ENCODE measurements at places on chromosomes 6 and 20. TPM values are rescaled to one million over a fixed set of nuclear protein-coding genes. Genes with fewer than 3 reads are reported as not detected.

- no peak for DNase-seq
Observed at GRCh38 chr6:47161176-47161687, 119.1 kb upstream of the ADGRF1 start.

RNF144B gene
- 16.7 TPM for polyA plus RNA-seq

ADGRF5 gene
- polyA plus RNA-seq, result 27.7 TPM

- DNase-seq, result no peak
Observed at GRCh38 chr6:42451333-42452170, at the start of gene TRERF1. Gene TRERF1 (minus strand): TSS chr6:42451926. CDS start chr6:42269590, 182,336 bp downstream.

MUCL3 gene
- polyA plus RNA-seq, result 0.13 TPM

DNA sequence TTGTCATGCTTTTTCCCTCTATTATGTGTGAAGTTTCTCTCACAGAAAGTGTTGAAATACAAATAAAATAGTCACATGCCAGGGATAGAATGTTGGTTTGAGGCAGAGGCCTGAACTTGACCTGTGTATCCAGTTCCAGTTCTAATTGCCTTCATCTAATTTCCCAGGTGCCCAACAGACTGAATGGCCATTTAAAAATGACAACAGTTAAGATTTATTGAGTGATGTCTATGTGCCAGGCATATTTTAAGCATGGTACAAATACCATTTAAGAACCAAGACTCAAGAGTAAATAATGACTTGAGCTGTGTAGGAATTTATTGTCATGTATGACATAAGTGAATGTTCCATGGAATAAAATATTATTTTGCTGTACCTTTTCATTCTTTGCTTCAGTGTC lies 87.6 kb upstream of the EMILIN3 start:
- DNase-seq, result no peak

PRKN gene
- 8.5 TPM for polyA plus RNA-seq

RSPH4A gene
- polyA plus RNA-seq, result 2.5 TPM

GRCh38 chr6:33839399-33840047 lies 35.7 kb upstream of the MLN start:
- DNase-seq, result no peak

NR2E1 gene
- polyA plus RNA-seq, result not detected

DNA sequence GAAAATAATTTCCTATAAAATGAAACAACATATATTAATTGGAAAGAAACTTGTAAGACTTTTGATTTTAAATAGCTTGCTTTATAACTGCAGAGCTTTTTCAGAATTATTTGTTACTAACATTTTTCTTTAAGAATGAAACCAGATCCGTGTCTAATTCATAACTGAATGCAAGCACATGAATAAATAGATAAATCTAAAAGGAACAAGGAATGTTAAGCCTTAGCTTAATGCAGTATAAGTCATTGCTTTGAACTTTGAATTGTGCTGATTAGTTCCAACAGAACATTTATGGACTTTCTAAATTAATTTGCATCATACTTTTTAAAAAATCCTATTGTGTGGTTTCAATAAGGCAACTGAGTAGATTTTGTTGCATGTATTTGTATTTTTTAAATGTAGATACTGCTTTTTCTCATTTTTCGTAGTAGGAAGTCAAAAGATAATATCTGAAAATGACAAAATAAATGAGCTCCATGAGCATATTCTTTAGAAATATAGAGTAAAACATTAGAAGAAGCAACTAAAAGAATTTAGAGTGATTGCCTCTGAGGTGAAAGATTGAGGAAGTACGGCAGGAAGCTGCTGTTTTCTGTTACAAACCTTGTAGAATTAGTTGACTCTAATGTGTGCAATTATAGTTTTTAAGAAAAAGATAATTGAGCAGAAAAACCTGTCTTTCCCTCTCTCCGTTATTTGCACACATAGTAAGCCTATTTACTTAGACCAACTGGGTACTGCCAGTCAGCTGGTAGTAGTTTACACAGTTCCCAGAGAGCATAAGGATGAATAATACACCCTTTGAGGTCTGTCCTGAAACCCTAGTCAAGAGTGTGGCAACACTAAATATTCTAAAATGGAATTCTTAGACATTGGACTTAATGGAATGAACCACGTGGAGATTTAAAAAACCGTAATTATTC lies 32.6 kb upstream of the SLC35D3 start:
- no peak for DNase-seq

GPR6 gene
- not detected for polyA plus RNA-seq

DNA sequence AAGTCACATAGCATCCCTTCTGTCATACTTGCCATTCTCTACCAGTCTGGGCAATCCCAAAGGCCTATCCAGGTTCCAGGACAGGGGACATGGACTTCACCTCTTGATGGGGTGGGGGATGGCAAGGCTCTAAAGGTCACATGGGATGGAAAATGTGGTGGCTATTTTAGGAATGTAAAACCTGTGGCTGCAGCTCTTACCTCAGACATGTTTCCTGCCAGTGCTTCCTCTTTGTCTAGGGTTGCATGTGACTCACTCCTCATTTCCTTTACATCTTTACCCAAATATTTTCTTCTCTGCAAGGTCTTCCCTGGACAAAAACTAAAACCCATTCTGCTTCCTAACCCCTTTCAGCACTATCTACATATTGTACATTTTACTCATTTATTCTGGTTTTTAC lies 135.7 kb downstream of the BTBD3 start:
- DNase-seq, result no peak

DNA sequence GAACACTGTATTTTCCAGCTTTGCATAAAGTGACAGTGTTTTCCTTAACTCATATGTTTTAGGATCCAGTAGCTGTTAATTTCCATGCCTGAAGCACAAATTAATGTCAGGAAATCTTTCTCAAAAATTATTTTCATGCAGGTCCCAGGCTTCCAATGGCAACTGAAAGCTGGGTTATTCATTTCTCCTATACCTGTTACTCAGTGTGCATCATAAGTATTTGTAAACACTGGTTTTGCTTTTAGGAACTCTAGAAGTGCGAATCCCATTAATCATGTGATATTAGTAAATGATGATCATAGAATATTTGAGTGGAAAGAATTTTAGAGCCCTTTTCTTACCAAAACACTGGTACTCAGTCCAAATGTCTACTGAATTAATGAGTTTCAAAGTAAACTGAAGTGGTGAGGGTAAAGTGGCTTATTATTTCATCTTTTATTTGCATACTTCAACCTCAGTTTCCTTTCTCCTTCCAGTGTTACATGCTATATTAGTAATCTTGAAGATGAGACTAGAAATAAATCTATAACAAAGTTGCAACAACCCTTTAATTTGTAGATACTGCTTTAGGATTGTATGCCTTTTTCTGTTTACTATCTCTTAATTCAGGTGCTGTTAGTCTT lies 124.0 kb downstream of the ZFAND3 start:
- no peak for DNase-seq

- no peak for DNase-seq
Observed at GRCh38 chr6:108359901-108360882, 65.3 kb downstream of the AFG1L start.

GRCh38 chr6:14797875-14798593 lies 447.8 kb upstream of the JARID2 start:
- DNase-seq, result no peak

DNA sequence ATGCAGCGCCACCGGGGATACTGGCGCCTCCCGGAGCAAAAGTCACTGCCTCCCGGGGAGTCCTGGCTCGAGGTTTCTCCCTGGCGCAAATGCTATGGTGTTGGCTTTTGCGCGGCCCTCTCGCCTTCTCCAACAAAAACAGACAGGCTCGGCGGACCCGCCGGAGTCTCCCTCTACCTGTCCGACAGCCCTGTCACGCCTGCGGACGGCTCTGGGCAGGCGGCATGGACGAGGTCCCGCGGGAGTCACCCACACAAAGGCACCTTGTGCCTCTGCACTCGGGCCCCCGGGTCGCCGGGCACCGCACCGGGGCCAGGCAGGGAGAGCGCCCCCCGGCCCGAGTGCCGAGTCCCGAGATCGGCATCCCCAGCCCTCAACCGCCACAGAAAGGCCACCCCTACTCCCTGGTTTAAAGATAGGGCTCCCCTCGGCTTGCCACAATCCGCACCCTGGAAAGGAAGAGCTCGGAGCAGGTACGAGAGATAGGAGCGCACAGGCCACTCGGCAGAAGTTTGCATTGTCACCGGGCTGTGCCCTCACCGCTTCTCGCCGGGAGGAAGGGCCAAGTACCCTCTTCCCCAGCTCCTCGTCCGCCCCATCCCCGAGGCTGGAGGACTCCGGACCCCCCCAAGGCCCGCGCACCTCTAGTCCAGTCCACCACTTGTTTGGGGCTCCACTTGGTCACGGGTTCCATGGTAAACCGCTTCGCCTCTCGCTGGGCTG lies 903 bp downstream of the CNKSR3 start:
- no peak for DNase-seq

- no peak for DNase-seq
Observed at GRCh38 chr6:144675231-144675861, 390.2 kb downstream of the UTRN start.

GRCh38 chr6:130969791-130970491 lies 93.1 kb downstream of the EPB41L2 start:
- no peak for DNase-seq

DNA sequence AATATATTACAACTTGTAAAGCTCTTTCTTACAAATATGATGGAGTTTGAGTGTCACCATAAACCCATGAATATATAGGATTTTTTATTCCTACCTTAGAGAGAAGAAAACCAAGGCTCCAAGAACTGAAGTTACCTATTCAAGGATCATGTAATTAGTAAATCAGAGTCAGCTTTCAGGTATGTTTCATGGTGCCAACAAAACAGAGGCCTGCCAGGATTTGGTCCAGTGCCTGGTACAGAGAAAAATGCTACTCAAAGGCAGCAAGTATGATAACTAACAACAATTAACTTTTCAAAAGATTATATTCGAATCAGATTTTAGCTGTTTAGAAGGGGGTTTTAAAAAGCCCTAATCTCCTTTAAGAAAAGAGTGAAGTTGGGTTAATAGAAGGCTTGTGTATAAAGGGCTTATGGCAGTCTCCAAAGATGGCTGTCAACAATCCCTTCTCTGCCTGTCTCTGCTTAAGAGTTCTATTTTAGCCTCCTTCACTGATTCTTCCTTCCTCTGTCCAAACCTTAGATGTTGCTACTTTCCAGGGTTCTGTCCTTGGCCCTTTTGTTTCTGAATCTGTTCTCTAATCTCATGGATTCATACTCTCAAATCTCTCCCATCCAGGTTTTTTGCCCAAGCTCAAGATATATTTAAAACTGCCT lies 7.8 kb downstream of the MAP3K7 start:
- DNase-seq, result no peak

GRCh38 chr6:5172041-5172653 lies 87.0 kb downstream of the PPP1R3G start:
- DNase-seq, result peak; percentile 54

DNA sequence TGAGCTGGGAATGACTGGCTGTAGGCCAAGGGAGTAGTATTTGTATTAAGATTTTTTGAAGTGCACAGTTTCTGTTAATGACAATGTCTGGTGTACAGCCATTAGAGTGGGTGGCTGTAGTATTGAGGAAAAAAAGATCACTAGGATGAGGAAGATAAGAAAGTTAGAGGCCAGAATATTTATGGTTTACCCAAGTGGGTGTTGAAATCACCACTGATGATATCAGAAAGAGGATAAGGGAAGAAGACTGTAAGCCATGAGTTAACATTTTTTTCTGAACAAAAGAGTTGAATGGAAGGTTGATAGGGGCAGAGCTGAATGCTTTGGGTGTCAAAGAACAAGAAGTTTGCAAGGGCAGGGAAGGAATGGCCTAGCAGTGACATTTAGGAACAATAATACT lies 104.7 kb downstream of the PRDM13 start:
- no peak for DNase-seq

- no peak for DNase-seq
Observed at GRCh38 chr6:12353731-12354130, 63.6 kb downstream of the EDN1 start.

GRCh38 chr20:13349235-13349604 lies 128.1 kb downstream of the ISM1 start:
- DNase-seq, result no peak

- DNase-seq, result no peak
Observed at GRCh38 chr6:139112146-139112545, 22.7 kb upstream of the HECA start.

DNA sequence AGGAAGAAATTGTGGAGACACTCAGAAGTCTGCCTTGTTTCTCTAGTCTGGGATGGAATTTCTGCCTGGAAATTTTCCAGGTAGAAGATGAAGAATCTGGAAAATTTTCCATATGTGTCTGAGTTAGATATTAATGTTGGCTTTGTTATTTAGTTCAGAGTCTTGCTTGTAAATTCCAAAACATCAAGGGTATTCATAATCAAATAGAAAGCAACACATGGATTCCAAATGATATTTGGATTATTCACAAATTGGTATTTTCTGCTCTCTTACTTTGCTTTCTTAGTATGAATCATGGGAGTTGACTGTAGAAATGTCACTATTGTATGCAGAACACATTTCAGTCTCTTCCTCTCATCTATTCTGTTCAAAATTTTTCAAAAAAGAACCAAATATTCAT lies 116.0 kb downstream of the GRIK2 start:
- DNase-seq, result no peak

DNA sequence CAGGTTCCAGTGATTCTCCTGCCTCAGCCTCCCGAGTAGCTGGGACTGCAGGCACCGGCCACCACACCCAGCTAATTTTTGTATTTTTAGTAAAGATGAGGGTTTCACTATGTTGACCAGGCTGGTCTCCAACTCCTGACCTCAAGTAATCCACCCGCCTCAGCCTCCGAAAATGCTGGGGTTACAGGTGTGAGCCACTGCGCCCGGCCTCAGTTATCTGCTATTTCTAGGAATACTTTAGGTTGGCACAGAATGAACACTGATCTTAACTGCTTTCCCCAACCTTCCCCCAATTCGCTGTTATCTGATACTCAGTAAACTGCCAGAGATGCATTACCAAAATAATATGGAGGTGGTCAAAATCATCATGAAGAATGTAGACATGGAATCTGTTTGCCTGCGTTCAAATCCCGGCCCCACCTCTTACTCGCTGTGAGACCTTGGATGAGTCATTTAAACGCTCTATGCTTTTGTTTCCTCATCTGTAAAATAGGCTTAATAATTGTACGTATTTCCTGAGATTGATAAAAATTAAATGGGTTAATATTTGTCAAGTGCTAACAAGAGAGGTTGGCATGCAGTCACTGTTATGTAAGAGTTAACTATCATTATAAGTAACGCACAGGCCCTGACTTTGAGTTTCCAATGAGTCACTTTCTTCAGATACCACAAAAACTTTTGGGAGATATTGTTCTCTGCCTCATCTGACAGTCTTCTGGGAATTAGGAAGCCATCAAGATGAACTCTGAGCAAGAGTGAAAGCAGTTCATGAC lies 44.5 kb upstream of the NCOA3 start:
- DNase-seq, result no peak

DNA sequence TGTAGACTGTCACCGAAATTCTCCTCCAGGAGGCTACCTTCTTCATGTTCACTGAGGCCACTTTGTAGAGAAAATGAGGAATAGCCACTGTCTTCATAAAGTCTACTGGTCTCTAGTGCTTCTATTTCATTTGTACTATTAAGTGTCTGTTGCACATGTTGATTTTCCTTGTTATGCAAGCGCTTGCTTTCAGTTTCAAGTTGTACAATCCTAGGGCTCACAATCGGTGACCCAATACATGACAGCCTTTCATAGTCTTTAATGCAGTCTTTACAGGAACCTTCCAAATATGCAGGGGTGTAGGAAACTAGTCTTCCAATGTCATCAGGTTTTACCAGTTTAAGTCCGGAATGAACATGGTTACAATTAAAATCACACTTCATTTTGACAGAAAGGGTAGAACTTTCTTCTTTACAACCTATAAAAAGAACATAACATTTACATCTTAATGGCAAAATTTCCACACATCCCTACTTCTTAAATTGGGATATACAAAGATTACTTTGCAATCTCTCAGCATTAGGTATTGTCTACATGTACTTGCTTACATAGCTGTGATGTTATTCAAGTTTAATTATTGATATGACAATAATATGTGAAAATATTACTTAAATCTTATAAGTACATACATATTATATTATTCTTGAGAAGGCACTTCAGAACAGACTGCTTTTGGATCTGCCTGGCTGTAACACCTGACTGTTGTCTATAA lies 7.5 kb downstream of the FBXO5 start:
- DNase-seq, result no peak

All from left renal cortex interstitium (tissue), 4 donors.